Stimulated activated CD4-positive, alpha-beta T cell treated with anti-CD3 and anti-CD28 coated beads, Interleukin-15, amount 100 ng/mL, for 1 hour (primary cell): ENCODE measurements at places on chromosomes 1 and 21.

DNA sequence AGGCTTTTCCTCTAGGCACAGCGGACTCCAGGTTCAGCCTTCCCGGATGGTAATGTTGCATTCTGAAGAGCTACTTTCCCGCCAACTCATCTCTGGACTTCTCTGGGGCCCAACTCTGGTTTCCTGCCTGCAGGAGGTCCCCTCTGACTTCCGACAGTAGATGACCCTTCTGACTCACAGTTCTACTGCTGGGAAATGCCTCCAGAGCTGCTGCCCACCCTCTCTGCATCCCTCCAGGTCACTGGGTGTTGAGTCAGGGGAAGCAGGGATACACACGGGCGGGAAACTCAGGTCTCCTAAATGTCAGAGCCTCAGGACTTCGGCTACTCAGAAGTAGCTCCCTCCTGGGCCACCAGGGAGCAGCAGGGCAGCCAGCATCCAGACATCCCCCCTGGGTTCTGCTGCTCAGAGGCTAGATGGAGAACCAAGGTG lies 2.1 kb upstream of the KIF21B start:
- DNase-seq: no peak

DNA sequence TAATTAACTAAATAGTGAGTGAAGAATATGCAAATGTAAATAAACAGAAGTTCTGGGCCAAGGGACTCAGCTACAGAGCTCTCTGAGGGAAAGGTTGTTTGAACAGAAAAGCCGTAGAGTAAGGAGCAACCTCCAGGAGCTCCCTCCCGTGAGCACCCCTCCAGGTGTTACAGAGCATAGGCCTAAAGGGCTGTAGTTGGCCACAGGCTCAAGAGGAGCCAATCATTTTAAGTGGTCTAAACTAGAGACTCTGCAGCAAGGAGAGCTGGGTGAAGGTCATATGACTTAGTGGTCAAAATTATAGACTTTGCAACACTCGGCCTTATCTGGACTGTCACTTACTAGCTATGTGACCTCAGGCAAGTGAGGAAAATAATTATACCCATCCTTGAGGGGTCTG lies 19.1 kb upstream of the RXRG start:
- DNase-seq: no peak

- no peak for DNase-seq
Measured at GRCh38 chr1:34444516-34444915, 267.8 kb downstream of the C1orf94 start.

DNA sequence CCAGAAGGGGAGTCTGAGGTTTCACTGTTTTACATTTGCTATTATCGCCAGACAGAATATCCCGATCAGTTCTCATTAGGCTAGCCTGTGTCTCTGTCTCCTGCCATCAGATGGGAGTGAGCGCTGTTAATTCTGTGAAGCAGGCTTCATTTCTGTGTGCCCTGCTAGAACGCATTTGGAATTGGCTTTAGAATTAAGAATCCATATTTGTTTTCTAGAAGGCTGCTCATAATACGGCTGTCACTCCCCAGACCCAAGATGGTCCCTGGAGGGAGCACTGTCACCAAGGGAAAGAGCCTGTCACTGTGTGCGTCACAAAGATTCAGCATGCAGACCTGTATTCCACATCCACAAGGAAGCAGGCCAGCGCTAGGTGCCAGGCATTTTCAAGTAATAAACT lies 49.2 kb downstream of the CASQ2 start:
- no peak for DNase-seq

DNA sequence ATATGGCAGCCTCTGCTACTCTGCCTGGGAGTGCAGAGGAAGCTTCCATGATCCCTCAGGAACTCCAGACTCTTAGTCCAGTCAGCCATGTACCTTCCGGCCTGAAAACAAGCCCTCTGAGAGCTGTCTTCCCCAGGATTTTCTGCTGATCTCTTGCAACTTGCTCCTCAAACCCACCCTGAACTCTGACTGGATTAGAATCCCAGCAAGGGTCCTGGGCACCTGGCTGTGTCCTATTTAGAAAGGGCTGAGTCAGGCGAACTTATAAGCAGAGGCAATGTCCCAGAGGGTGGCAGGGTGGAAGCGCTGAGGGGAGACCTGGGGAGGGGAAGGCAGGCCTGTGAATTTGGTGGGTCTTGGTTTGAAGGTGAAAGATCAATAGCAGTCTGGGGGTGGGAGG lies 184.5 kb upstream of the EDN2 start:
- DNase-seq: no peak

GRCh38 chr1:66443793-66444192 lies 90.2 kb upstream of the SGIP1 start:
- DNase-seq: no peak

GRCh38 chr1:210617293-210617692 lies 288.6 kb downstream of the HHAT start:
- DNase-seq: no peak

GRCh38 chr1:63789856-63790605 lies 16.2 kb downstream of the ROR1 start:
- no peak for DNase-seq

DNA sequence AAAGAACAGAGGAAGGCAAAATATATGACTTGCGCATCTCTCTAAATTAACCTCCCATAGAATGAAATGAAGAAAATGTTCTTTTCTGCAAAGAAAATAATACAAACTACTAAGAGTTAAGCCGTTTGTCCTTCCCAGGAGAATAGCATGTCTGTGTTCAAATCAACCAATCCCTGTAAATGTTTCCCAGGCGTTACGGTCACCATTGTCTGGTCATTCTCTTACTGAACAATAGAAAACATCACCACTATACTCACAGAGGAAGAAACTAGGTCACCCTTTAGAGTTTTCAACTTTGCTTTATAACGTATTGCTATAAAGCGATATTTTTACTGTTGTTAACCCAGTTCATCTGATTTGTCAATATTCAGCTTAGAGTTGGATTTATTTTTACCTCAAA lies 34.1 kb downstream of the COL11A1 start:
- no peak for DNase-seq

DNA sequence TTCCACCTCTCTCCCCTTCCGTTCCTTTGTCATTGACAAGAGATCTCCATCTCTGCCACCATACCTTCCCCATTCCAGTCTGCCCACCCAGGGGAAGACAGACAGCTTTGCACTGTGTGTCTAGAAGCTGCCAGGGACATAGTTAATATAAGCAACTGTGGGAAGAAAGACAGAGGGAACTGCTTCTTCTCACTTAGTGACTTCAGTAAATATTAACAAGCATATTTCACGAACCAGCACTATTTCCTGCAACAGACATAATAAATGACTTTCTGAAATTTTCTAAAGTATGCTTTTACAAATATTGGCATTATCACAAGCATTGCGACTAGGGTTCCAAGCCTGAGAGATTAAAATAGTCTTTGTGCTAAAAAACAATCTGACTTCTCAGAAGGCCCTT lies 43.2 kb upstream of the SLC6A9 start:
- no peak for DNase-seq

- no peak for DNase-seq
Measured at GRCh38 chr1:61914823-61915482, 172.7 kb downstream of the PATJ start.

DNA sequence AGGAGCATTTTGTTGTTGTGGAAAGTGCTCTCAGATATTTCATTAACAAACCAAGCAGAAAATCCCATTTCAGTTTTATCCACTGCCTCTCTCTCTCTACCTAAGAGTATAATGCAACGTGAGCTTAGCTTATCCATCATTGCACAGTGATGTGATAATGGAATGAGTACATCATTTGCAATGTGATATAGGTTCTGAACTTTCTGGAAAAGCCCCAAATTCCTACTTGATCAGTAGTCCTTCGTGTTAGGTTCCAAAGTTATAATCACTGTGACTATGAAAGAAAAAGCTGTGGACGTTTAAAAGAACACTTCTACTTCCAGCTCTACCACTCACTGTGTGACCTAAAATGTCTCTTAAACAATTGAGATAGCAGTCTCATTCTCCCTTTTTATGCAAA lies 76.4 kb upstream of the PRMT6 start:
- no peak for DNase-seq

DNA sequence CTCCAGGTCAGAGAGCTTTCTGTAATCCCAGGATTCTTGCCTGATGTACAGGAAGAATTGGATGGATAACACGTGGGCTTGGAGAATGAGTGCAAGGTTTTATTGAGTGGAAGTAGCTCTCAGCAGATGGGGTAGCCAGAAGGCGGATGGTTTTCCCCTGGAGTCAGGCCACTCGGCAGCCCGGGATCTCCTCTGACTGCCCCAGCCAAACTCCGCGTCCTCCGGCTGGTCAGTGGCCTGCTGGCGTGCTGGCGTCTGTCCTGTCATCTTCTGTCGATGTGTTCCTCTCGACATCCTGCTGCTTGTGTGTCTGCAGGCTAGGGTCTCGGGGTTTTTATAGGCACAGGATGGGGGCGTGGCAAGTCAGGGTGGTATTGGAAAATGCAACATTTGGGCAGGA lies 27.4 kb upstream of the GJA9 start:
- DNase-seq: no peak

DNA sequence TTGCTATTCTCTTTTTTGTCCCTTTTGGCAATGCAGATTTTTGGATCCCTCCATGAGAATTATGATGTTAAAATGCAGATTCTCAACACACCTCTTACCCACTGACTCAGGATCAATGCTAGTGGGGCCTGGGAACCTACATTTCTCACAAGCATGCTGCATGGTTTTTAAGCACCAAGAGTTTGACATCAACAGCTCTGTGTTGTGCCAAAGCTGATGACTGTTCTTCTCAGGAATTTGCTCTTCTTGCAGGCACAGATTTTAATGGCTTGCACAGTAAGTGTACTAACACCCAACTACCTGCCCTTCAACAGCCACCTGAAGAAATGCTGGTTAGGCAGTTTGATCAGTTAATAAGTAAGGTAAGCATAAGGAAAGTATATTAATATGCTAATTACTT lies 468.7 kb downstream of the PTBP2 start:
- DNase-seq: no peak

DNA sequence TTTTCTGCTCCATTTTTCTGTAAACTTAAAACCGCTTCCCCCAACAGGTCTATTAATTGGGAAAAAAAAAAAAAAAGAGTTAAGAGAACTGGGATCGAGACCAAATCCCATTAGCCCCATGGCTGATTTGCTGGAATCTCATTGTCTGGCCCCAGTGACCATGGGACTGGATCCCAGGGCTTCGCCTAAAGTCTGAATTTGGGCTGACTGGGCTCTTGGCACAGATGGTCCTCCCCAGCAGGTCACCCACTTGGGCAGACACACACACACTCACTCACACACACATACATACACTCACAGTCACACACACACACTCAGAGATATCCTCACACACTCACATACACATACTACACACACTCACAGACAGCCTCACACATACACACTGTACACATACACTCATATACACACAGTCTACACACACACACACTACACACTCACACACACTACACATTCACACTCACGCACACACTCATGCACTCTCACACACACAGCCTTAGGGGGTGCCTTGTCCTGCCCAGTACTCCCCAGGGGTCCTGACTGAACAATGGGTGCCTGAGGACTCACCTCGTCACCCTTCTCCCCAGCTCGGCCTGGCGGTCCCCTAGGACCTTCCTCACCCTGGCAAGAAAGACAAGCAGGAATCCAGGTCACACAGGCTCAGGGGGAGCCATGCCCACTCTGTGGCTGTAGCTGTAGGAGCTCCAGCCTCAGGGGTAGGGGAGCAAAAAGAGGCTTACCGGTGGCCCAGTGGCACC lies 7.5 kb downstream of the COL9A2 start:
- no peak for DNase-seq

DNA sequence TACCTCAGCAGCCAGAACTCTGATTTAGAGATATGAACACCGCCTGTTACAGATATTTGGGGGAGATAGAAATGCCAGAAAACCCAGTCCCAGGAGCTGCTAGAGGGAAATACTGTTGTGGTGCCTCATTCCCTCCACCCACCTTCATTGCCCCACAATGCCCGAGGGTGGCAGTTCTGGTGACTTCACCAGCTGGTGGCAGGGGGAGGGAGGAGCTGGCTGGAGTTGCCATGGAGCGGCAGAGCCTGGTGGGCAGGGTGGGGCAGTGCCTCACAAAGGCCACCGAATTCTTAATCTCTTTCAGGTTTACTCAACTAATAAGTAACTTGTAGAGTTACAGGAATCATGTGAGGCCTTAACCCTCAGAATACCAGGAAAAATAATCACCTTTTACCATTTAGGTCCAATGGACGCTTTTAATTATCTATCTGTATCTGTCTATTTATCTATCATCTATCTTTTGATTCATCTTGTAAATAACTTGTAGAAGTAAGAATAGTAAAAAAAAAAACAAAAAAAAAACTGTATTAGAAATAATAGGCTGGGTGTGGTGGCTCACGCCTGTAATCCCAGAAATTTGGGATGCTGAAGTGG lies 11.7 kb upstream of the S100A11 start:
- no peak for DNase-seq

- no peak for DNase-seq
Measured at GRCh38 chr1:200427744-200428143, 17.9 kb upstream of the ZNF281 start.

DNA sequence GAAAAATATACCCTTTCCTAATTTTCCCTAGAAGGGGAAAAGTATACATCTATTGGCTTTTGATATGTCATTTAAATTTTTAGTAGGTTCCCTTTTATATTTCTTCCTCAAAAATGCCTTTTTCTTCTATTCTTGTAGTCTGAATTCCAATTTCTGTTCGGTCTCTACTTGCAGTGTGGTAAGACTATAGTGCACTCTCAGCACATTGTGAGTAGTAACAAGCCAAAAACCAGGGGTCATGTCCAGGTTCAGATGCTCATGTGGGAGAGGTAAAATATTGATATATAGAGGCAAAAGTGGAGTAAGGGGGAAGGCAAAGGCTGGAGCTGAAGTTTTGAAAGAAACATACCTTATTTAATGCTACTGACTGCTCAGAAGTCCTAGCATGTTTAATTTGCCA lies 4.0 kb upstream of the FCGR2A start:
- no peak for DNase-seq

DNA sequence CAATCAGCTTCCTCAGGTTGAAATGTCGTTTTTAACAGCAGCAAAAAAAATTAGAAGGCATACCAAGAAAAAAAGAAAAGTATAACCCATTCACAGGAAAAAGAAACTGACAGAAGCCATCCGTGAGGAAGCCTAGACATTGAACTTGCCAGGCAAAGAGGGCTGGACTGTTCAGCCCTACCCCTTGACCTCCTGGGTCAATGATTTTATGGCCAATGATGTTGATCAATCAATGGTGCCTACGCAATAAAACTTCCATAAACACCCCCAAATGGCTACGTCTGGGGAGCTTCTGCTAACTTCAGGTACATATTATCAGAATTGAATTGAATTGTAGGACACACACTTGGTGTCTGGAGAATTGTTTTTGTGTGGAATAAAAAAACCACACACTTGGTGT lies 4.8 kb upstream of the PSEN2 start:
- no peak for DNase-seq

DNA sequence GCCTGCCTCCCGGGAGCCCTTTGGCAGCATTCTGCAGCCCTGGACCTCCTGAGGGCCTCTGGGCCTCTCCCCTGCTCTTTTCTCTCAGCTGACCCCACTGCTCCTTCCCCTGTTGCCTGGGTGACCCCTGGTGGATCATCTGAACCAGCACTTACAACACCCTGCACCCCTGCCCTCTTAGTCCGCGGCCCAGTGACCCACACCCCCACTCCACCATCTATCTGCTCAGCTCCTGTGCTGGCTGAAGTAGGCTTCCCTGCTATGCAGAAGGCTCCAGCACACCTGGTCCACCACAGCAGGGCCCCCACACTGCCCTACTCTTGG lies 74.0 kb downstream of the DMRTA2 start:
- no peak for DNase-seq

GRCh38 chr1:243902100-243902499 lies 52.1 kb upstream of the AKT3 start:
- DNase-seq: no peak
